Glomerular endothelial cell (primary cell): ENCODE measurements at places on chromosomes 2 and 18. TPM values are rescaled to one million over a fixed set of nuclear protein-coding genes. Genes with fewer than 3 reads are reported as not detected.

The CD302 gene
- 5.1 and 8.2 TPM in 2 replicates for total RNA-seq

The ARHGAP15 gene
- total RNA-seq, result not detected in 2 replicates

The REL gene
- 10.7 and 17.3 TPM in 2 replicates for total RNA-seq

The SNRPD1 gene
- 17.5 and 33.3 TPM in 2 replicates for total RNA-seq

The CFAP210 gene
- not detected in 2 replicates for total RNA-seq

The NOP58 gene
- 31.4 and 65.0 TPM in 2 replicates for total RNA-seq

The OLA1 gene
- total RNA-seq, result 93.5 and 135 TPM in 2 replicates

The CHRND gene
- total RNA-seq, result not detected in 2 replicates

The SLC14A1 gene
- 0.34 and 0.53 TPM in 2 replicates for total RNA-seq

The LIMS2 gene
- total RNA-seq, result 15.6 and 22.9 TPM in 2 replicates

The ZC3H6 gene
- total RNA-seq, result 2.5 and 3.2 TPM in 2 replicates

The CPLX4 gene
- not detected in 2 replicates for total RNA-seq

The TM4SF20 gene
- not detected in 2 replicates for total RNA-seq

The FAM110C gene
- 0.34 TPM in 1 of 2 replicates, not detected in the other for total RNA-seq

The KLHL14 gene
- total RNA-seq, result 0.47 and 0.48 TPM in 2 replicates

The CFAP65 gene
- total RNA-seq, result not detected in 2 replicates

The UGT1A10 gene
- total RNA-seq, result not detected in 2 replicates

The SH3BP4 gene
- 62.5 and 70.5 TPM in 2 replicates for total RNA-seq

The LYG1 gene
- 1.2 TPM in 1 of 2 replicates, not detected in the other for total RNA-seq

The FIGLA gene
- not detected in 2 replicates for total RNA-seq

The GALNT3 gene
- 3.2 and 4.0 TPM in 2 replicates for total RNA-seq

The HRH4 gene
- total RNA-seq, result not detected in 2 replicates

The NGEF gene
- total RNA-seq, result 0.19 and 0.47 TPM in 2 replicates

The MAPK4 gene
- 0.05 TPM in 1 of 2 replicates, not detected in the other for total RNA-seq

The C2orf92 gene
- 0.78 and 3.3 TPM in 2 replicates for total RNA-seq

The C2orf66 gene
- 0.39 and 1.1 TPM in 2 replicates for total RNA-seq

The COL5A2 gene
- total RNA-seq, result 110 and 229 TPM in 2 replicates

The TRIM43 gene
- total RNA-seq, result not detected in 2 replicates

The MYOM1 gene
- total RNA-seq, result 0.15 and 0.41 TPM in 2 replicates

The OTOS gene
- not detected in 2 replicates for total RNA-seq

The LINC00305 gene
- total RNA-seq, result 2.6 TPM in 1 of 2 replicates, not detected in the other

The SCYGR4 gene
- not detected in 2 replicates for total RNA-seq

The NDC80 gene
- total RNA-seq, result 6.4 and 9.0 TPM in 2 replicates
